ENCODE measurements at places on chromosomes 3 and 15. TPM values are rescaled to one million over a fixed set of nuclear protein-coding genes. Genes with fewer than 3 reads are reported as not detected.

- DNase-seq = peak; percentile 68
These were observed 168.6 kb downstream of the SHQ1 start for GRCh38 chr3:72679540-72680198.

Gene SHC4
- total RNA-seq = 1.0 TPM

GRCh38 chr15:73950831-73951561, 24.7 kb downstream of the LOXL1 start:
- DNase-seq = peak; percentile 95

DNA sequence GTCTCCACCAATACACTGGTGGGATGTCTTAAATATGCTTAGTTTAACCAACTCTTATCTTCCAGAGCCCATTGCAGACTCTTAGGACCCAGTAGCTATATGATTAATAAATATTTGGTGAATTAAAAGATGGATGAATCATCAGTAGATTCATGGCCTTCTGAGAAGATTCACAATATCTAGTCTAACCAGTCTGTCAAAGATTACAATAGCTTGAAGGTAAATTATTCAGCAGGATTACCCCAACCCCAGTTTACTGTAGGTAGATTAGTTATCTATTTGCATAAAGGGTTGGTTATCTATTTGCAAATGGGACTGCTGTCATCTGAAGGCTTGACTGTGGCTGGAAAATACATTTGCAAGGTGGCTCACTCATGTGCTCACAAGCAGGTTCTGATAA, 239.4 kb upstream of the THRB start:
- no peak for DNase-seq

Gene CLEC3B
- total RNA-seq = not detected
